Kidney (tissue), 22 donors: ENCODE measurements at places on chromosomes 5 and 9. TPM values are rescaled to one million over a fixed set of nuclear protein-coding genes. Genes with fewer than 3 reads are reported as not detected.

GRCh38 chr5:127498548-127498947 is 18.9 kb upstream of the PRRC1 start:
- no peaks in the 10 kb centered on the region for H3K36me3 ChIP-seq
- no peak overlapping the region for H3K4me3 ChIP-seq
- no peak for DNase-seq
- no peak overlapping the region for H3K27ac ChIP-seq

DNA sequence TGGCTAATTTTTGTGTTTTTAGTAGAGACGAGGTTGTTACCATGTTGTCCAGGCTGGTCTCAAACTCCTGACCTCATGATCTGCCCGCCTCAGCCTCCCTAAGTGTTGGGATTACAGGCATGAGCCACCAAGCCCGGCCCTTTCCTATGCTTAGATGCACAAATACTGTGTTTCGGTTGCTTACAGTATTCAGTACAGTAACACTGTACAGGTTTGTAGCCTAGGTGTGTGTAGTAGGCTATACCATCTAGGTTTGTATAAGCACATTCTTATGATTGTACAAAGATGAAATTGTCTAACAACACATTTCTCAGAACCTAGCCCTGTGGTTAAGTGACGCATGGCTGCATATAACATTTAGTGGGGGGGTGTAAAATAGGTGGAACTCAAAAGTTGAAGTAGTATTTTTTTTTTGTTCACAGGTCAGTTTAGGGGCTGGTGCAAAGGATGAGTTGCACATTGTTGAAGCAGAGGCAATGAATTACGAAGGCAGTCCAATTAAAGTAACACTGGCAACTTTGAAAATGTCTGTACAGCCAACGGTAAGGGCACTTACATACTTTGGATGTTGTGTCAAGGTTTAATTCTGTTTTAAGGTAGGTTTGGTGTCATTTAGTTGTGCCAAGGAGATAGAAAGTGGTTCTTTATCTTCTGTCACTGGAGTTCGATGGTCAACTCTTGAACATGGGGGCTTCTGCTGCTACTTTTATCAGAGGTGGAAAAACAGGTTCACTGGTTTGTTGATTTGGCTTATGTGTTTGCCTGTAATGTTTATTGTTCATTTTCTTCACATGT is 3.4 kb downstream of the NPM1 start:
- H3K4me3 ChIP-seq: peak overlapping the region; percentile 25
- DNase-seq: no peak
- H3K27me3 ChIP-seq: no peaks in the 10 kb centered on the region

DNA sequence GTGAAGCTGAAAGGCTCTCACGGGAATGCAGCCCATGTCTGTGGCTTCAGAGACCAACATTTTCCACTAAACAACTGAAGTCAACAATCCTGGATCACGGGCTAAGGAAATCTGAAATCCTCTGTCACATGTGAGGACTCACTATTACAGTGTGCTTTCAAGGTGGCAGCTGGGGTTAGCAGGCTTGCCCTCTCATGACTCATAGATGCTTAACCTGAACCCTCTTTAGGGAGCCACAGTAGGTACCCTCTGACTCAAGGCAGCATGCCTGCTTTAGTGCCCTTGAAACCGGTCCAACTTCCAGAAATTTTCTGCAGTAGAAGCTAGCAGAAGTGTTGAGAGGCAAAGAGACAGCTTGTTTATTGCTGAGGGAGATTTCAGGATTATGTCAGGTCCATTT is 232.5 kb downstream of the GABRB2 start:
- no peaks in the 10 kb centered on the region for H3K36me3 ChIP-seq
- DNase-seq: no peak
- H3K4me3 ChIP-seq: no peak overlapping the region
- H3K27ac ChIP-seq: no peak overlapping the region
- no peaks in the 10 kb centered on the region for H3K4me1 ChIP-seq
- H3K27me3 ChIP-seq: no peaks in the 10 kb centered on the region

The CCL21 gene
- 92.8 TPM for total RNA-seq

GRCh38 chr9:105676351-105676923 is 14.2 kb downstream of the TAL2 start:
- no peak for DNase-seq
- no peaks in the 10 kb centered on the region for H3K36me3 ChIP-seq
- no peak overlapping the region for H3K4me3 ChIP-seq
- peaks cover 7% of the 10 kb centered on the region for H3K4me1 ChIP-seq
- H3K27ac ChIP-seq: no peak overlapping the region

- H3K27ac ChIP-seq: no peak overlapping the region
- no peaks in the 10 kb centered on the region for H3K27me3 ChIP-seq
- peaks cover 2% of the 10 kb centered on the region for H3K4me1 ChIP-seq
- DNase-seq: no peak
- H3K4me3 ChIP-seq: no peak overlapping the region
These were observed 50.4 kb downstream of the CERT1 start for GRCh38 chr5:75460942-75461610.

DNA sequence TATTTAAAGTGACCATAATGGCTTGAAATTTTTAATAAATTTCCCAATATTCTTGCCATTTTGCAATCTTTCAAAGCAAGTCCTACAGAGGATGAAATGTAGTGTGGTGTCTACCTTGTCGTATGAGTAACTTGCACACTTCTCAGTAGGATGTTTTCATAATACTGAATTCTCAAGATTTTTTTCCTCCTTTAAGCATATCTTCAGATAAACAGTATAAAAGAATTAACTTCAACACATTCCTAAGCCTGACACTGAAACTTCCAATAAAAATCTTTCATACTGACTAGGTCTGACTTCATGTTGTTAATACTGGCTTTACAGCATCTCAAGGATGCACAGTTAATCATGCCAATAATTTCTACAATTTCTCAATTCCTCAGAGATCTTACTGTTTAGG is 62.0 kb downstream of the DROSHA start:
- H3K27ac ChIP-seq: no peak overlapping the region
- no peaks in the 10 kb centered on the region for H3K4me1 ChIP-seq
- H3K36me3 ChIP-seq: peaks cover 5% of the 10 kb centered on the region

- DNase-seq: peak; percentile 53
- H3K4me1 ChIP-seq: no peaks in the 10 kb centered on the region
- H3K4me3 ChIP-seq: no peak overlapping the region
- H3K27me3 ChIP-seq: no peaks in the 10 kb centered on the region
- no peak overlapping the region for H3K27ac ChIP-seq
- no peaks in the 10 kb centered on the region for H3K36me3 ChIP-seq
These were observed 1069.1 kb downstream of the EFNA5 start for GRCh38 chr5:106601620-106602019.

The PCDHB2 gene
- 2.9 TPM for total RNA-seq

- H3K27ac ChIP-seq: no peak overlapping the region
- no peak for DNase-seq
- H3K4me3 ChIP-seq: no peak overlapping the region
- no peaks in the 10 kb centered on the region for H3K36me3 ChIP-seq
- no peaks in the 10 kb centered on the region for H3K27me3 ChIP-seq
These were observed 428.8 kb downstream of the ARHGEF28 start for GRCh38 chr5:74054641-74055421.

- H3K27me3 ChIP-seq: peaks cover 19% of the 10 kb centered on the region
- peak overlapping the region; percentile 17 for H3K4me3 ChIP-seq
- H3K27ac ChIP-seq: no peak overlapping the region
- DNase-seq: peak; percentile 90
- H3K4me1 ChIP-seq: peaks cover 4% of the 10 kb centered on the region
These were observed 2.0 kb upstream of the LMX1B start for GRCh38 chr9:126611592-126612325.

GRCh38 chr9:18707061-18707461 is 233.1 kb downstream of the ADAMTSL1 start:
- DNase-seq: no peak
- H3K27ac ChIP-seq: no peak overlapping the region
- H3K27me3 ChIP-seq: no peaks in the 10 kb centered on the region
- H3K36me3 ChIP-seq: no peaks in the 10 kb centered on the region
- H3K4me3 ChIP-seq: no peak overlapping the region

DNA sequence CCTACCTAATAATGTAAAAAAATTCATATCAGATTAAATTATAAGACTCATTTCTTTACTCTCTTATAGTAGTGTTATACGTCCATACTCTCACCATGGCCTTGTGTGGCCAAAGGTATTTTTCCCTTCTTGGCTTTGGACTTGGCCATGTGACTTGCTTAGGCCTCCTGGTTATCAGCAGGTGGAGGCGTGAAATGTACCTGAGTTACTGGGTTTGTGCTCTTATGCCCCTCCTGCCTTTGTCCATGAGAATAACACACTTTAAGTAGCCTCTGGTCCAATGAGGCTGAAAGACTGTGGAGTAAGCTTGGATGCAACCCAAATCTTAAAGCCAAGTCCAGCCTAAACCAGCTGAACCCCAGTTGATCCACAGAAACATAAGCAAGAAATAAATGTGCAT is 68.7 kb downstream of the RETREG1 start:
- no peaks in the 10 kb centered on the region for H3K4me1 ChIP-seq
- no peak overlapping the region for H3K4me3 ChIP-seq
- DNase-seq: no peak

DNA sequence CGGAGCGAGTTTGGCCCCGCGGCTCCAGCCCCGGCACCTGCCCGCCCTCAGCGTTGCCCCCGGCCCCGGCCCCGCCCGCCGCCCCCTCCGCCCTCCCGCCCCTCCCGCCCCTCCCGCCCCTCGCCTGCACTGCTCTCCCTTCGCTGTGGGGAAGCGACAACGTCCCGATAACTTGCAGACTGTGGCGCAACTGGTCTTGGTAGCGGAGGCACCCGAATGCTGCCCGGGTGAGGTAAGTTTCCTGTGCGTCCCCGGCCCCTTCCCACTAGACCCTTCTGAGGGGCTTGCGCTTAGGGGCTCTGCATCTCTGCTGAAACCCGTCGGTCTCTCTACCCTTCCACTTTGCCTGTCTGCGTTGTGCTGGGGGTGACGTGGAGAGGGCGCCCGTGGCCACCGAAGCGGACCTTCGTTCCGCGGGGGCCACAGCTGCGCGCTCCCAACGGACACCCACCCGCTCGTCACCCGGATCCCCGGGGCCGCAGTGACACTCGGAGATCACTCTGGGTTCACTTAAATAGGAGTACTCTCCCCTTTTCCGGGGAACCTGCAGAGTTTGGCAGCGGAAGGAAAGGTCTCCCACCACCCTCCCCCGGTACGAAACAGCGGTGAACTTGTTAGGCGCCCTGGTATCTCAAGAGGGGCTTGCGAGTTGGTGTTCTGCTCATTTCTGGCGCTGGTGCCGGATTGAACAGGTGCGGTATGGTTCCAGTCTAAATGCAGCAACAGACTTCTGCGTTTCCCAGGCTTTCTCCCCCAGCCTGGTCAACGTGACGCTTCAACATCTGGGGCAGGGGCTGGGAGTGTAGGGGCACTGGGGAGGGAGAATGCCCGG is 707 bp downstream of the PIP5K1B start:
- H3K4me1 ChIP-seq: no peaks in the 10 kb centered on the region
- DNase-seq: peak; percentile 77
- no peaks in the 10 kb centered on the region for H3K36me3 ChIP-seq
- peak overlapping the region; percentile 41 for H3K27ac ChIP-seq
- H3K27me3 ChIP-seq: peaks cover 6% of the 10 kb centered on the region

- no peaks in the 10 kb centered on the region for H3K36me3 ChIP-seq
- no peak overlapping the region for H3K4me3 ChIP-seq
- no peak for DNase-seq
- no peaks in the 10 kb centered on the region for H3K4me1 ChIP-seq
- no peaks in the 10 kb centered on the region for H3K27me3 ChIP-seq
- no peak overlapping the region for H3K27ac ChIP-seq
These were observed 387.5 kb downstream of the TRIM36 start for GRCh38 chr5:114782177-114782576.
